ENCODE measurements at places on chromosomes 5 and 9.

GRCh38 chr9:27450752-27451151, 73.3 kb upstream of the IFNK start:
- DNase-seq: no peak

- DNase-seq: no peak
Observed at GRCh38 chr5:82100303-82101077, 128.7 kb downstream of the ATG10 start.

- DNase-seq: no peak
Observed at GRCh38 chr5:61245936-61246335, 83.7 kb upstream of the SMIM15 start.

DNA sequence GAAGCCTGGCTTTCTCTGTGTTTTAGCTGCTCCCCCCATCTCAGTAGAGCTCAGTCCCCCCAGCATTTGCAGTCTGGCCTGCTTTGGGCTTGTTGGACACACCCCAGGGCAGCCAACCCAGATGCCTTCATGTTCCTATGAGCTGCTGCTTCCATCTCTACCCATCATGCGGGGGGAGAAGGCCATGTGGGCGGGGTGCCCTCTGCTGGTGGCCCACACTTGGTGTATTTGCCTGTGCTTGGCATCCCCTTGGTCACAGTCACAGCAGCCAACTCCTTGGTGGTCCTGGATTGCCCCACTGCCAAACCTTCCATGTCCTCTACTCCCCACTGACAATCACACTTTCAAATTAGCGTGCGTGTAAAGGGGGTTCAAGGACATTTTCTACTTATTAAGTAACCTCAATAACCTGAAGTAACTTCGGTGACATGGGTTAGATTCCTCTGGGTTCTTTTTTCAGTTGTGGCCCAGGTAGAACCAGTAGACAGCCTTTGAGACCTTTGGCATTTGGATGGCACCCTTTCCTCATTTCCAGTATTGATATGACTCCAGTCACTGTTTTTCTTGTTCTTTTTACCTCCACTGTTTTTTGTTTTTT, 42.8 kb downstream of the SNX30 start:
- peak; percentile 84 for DNase-seq

DNA sequence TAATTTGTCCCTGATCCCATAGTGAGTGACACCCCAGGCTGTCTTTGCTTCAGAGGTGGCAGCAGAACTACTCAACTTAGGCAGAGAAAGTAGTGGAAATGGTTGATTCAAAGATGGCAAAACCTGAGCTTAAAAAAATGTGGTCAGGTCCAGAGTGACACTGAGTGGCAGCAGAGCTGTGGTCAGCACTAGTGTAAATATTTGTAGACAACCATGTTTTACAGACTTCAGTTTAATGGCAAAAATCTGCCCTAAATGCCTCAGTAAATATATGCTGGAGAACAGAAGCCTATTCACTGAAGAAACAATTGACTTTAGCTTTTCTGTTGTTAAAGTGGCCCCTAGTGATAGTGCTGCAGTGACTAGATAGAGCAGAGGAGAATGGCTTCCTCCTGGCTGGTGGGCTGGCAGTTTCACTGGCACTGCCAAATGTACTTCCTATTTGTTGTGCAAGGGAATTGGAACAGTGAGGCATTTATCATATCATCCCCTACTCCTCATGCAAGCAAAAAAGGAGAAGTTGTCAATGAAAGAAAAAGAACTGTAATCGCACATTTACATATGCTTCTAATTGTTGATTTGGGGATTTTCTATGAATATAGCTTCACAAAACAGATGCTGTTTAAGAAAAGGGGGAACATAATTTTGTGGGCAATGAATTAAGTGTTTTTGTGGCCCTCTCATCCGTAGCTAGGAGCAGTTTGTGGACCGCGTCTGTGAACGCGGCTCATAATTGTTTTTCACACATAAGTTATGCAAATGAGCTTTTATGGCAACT, 12.0 kb downstream of the PBX3 start:
- no peak for DNase-seq

DNA sequence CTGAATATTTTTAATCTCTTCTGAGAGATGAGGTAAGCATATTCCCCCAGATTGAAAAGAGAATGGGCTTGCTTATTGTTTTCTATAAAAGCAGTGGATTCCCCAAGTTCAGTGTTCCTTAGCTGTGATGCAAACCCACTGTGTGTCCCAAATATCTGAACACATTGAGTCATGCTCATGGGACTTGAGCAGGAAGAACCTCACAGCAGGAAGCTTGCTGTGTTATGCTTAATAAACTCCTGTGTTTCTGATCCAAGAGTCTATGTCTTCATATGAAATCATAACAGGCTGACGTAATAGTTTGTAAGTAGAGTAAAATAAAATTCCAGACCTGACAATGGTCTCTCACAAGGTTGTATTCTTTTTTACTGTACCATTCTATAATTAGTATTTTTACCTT, 24.8 kb upstream of the LOX start:
- DNase-seq: no peak

- no peak for DNase-seq
Observed at GRCh38 chr5:72871366-72872024, 55.0 kb downstream of the TNPO1 start.

GRCh38 chr5:177496070-177496726, 1.2 kb downstream of the PDLIM7 start:
- peak; percentile 53 for DNase-seq

GRCh38 chr9:99162759-99163364, 57.9 kb downstream of the TGFBR1 start:
- peak; percentile 47 for DNase-seq

DNA sequence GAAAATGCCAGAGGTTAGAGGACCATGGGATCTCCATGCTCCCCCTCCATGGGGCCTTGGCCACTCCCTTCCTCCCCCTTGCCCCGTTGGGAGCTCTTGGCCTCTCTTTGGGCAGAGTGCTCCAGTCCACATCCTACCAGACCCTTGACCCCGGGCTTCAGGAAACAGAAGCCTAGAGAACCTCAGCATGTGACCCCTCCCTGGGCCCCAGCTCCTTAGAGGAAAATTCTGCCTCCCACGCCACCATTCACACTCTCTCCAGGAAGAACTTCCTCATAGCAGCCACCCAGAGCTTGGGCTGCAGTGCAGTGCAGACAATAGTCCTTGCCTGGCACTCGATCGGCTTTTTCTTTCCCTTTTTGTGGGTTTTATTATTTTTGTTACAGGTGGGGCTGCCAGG, 6.0 kb downstream of the LHX6 start:
- DNase-seq: peak; percentile 18

GRCh38 chr9:76112151-76112550, 221.7 kb downstream of the PCSK5 start:
- DNase-seq: no peak
